Spleen (tissue), 13 donors: ENCODE measurements at places on chromosomes 16 and 17. TPM values are rescaled to one million over a fixed set of nuclear protein-coding genes. Genes with fewer than 3 reads are reported as not detected.

DNA sequence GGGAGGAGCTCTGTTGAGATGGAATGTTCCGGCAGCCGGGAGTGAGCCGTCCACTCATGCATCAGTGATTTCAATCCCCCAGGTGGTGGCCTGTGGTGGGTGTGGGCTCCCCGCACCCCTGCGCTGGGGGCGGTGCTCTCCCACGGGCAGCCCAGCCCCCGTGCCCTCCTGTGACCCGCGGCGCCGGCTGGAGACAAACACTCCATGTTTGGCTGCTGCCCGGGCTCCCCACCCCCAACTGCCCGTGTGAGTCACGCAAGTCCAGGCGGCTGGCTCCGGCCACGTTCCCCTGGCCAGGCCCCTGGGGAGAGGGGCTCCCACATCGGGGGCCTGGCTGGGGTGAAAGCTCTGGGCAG, 29.4 kb downstream of the CACNA1H start:
- DNase-seq = no peak

TP53TG3F gene
- not detected for total RNA-seq

- no peak for DNase-seq
Observed at GRCh38 chr17:29557739-29558116, 9.1 kb downstream of the ABHD15 start.

GRCh38 chr16:26665166-26665939, 401.4 kb upstream of the C16orf82 start:
- no peak for DNase-seq

DNA sequence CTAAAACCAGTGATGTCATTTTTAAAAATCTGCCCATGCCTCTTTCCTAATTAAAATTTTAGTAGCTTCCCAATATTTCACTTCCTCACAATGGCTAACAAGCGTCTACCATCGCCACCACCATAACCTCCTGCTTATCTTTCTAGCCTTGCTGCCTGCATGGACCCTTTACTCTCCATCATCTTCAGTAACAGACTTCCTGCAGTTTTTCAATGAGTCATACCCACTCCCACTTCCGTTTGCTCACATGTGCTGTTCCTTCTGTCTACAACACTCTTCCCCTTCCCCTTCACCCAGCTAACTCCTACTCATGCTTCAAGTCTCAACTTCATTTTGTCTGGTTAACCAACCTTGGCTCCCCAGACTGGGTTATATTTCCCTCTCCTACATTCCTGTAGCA, 12.8 kb upstream of the SKAP1 start:
- no peak for DNase-seq

TERB1 gene
- total RNA-seq = 0.41 TPM

GRCh38 chr16:2022723-2023091, 3.1 kb downstream of the NPW start:
- DNase-seq = no peak

GRCh38 chr17:20053361-20053964, 44.3 kb downstream of the SPECC1 start:
- no peak for DNase-seq

- peak; percentile 97 for DNase-seq
Observed at GRCh38 chr16:29807426-29808218, 1.3 kb downstream of the MAZ start.

DNA sequence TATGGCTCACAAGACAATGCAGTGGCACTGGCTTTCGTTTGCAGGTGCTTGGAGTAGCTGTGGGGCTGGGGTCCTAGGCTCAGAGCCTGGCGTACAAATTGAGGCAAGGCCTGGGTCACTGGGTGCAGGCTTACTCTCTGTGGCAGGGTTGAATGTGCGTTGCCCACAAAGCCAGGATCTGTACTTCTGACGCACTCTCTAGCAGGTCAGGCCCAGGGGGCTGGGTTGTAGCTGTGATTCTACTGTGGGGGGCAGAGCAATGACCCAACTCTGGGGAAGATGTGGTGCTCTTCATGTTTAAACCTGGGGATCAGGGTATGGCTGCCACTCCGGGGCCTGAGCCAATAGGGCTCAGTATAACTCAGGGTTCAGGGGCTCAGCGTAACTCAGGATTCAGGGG, 6.4 kb upstream of the PRSS21 start:
- peak; percentile 40 for DNase-seq

DNA sequence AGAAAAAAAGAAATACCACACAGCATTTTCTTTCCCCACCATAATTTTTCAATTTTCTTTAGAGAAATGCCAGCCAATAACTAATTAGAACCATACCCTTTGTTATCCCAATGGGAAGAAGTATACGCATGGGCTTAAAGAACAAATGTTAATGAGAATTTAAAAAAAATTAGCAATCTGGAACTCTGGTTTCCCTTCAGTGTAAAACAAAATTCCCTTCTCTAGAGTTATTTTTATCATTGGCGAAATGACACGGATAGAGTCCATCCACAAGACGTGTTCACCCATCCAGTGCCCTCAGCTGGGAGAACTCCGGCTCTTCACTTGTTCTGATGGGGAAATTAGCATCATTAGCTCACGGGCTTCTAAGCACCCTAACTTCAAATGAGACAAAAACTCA, 3.3 kb downstream of the NXN start:
- DNase-seq = no peak

GRCh38 chr17:50977487-50978159, 111.5 kb upstream of the TOB1 start:
- DNase-seq = no peak

- DNase-seq = no peak
Observed at GRCh38 chr16:56915336-56916119, 16.4 kb upstream of the HERPUD1 start.

- no peak for DNase-seq
Observed at GRCh38 chr17:50331085-50331791, 14.7 kb upstream of the XYLT2 start.

DNA sequence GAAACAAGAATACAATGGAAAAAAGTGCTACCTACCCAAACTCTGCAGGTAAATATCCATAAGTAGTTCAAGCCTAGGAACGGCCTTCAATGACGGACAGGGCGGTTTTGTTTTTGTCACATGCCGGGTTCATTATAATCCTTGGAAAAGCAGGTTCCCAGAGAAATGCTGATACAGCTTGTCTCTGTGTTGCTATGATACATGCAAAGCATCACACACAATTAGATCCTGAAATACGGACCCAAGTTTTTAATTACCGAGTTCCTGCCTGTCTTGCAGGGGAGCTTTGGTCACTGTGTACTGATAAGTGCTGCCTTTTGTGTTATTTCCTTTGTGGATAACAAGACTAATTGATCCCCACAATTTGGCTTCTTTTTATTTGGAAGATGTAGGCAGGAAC, 217.4 kb downstream of the HAPSTR1 start:
- no peak for DNase-seq

EVPL gene
- total RNA-seq = not detected

DNA sequence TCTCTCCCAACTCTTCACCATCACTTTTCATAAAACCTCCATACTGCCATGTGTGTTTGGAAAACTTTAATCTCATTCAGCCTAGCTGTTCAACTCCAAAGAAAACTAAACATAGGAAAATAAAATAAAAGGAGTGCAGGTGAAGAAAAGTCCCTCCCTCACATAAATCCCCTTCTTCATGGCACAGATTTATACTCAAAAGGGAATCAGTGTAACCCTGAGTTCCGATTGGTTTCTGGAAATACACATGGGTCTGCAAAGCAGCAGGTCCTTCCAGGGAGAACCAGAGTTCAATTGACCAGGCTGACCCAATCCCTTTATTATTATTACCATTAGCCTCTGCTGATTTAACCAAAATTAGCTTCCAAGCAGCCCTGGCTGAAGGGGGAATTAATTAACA, 8.9 kb upstream of the HOXB2 start:
- no peak for DNase-seq

SLFN14 gene
- 0.27 TPM for total RNA-seq

DNA sequence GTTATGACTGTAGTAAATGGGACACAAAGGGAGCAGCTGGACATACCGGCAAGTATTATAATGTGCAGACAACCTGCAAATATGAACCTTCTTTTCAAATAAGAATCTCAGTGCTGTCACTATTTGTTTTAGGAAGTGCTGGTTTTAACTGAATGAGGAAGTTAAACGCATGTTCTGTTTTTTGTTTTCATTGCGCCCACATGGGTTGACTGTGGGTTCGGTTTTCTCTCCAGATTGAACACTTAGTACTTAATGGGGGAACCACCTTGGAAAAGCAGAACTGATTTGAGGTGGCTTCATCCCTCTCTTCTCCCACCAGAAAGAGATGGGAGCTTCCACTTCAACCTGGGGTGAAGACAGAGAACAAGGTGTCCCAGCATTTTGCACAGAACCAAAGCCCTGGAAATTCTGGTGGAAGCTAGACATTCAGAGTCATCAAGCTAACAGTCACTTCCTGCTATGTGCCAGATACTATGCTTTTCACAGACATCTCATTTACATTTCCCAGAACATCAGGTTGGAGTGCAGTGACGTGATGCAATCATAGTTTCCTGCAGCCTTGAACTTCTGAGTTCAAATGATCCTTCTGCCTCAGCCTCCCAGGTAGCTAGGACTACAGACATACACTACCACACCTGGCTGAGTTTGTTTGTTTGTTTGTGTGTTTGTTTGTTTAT, 149.8 kb downstream of the CDH13 start:
- DNase-seq = no peak

GRCh38 chr16:1677942-1678499, at the start of gene JPT2:
Gene JPT2, plus strand, starts transcription at chr16:1678279. Its CDS starts 34 bp downstream, at chr16:1678313.
- DNase-seq = peak; percentile 97

MYH8 gene
- 0.54 TPM for total RNA-seq

DNA sequence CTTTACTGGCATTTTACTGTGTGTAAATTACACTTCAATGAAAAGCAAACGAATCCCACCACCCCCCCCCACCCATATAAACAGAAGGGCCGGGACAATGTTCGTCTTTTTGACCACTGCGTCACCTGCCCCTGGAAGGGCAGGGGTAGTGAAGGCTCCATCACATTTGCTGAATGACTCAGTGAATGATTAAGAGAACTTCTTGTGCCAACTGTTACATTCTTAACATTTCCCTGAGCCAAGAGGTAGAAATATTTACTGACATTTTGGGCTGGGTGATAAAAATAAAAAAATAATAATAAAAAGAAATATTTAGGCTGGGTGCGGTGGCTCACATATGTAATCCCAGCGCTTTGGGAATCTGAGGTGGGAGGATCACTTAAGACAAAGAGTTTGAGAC, 24.1 kb downstream of the C16orf96 start:
- DNase-seq = no peak
